Natural killer cell (primary cell): ENCODE measurements at places on chromosomes 2 and 18. TPM values are rescaled to one million over a fixed set of nuclear protein-coding genes. Genes with fewer than 3 reads are reported as not detected.

DNA sequence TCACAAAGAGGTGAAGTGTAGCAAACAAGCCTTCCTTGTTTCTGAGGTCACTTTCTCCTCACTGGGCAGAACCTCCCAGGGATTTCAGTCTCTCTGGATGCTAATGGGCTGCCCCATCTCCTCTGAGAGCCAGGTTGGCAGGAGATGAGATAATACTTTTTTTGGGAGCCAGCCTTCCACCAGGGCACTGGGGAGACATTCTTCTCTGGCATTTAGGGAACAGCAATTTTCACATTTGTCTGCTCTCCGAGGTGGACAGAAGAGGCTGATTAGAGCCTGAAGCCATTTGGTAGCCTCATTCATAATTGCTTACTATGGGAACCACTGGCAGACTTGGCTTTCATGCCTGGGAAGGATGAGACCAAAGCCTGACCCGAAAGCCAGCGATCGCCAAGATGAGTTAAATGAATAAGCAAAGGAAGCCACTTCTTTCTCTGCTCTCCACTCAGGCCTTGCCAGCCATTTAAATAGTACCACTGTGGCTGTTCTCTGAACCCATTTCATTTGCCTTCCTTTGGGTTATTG is 70.1 kb downstream of the NRP2 start:
- no peak overlapping the region for H3K27ac ChIP-seq
- H3K36me3 ChIP-seq, result no peaks in the 10 kb centered on the region
- no peaks in the 10 kb centered on the region for H3K4me1 ChIP-seq
- DNase-seq, result no peak

GRCh38 chr2:26521913-26522180 is 43.9 kb upstream of the OTOF start:
- DNase-seq, result no peak
- no peaks in the 10 kb centered on the region for H3K36me3 ChIP-seq
- H3K27me3 ChIP-seq, result no peaks in the 10 kb centered on the region
- no peak overlapping the region for H3K4me3 ChIP-seq
- H3K27ac ChIP-seq, result no peak overlapping the region

- DNase-seq, result no peak
- H3K27ac ChIP-seq, result no peak overlapping the region
- no peaks in the 10 kb centered on the region for H3K27me3 ChIP-seq
- H3K36me3 ChIP-seq, result no peaks in the 10 kb centered on the region
These were observed 352.5 kb downstream of the ARHGAP15 start for GRCh38 chr2:143481733-143482132.

- no peak overlapping the region for H3K4me3 ChIP-seq
- no peaks in the 10 kb centered on the region for H3K4me1 ChIP-seq
- no peak overlapping the region for H3K27ac ChIP-seq
- H3K36me3 ChIP-seq, result no peaks in the 10 kb centered on the region
These were observed 592.9 kb downstream of the SUCLG1 start for GRCh38 chr2:83866211-83866610.

DNA sequence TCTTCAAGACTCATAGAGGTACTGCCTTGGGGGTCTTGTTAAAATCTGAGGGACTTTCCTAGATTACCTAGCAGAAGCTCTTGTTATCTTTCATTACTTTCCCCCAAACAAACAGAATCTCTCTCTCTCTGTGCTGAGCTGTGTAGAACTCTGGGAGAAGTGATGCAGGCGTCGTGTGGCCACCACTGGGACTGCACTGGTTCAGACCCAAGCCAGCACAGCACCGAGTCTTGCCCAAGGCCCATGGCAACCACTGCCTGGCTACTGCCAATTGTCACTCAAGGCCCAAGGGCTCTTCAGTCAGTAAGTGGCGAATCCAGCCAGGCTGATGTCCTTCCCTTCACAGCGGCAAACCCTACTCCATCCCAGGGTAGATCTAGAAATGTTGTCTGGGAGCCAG is 28.6 kb downstream of the PPP1R1C start:
- no peak overlapping the region for H3K4me3 ChIP-seq
- no peak for DNase-seq
- H3K27me3 ChIP-seq, result no peaks in the 10 kb centered on the region
- no peak overlapping the region for H3K27ac ChIP-seq
- no peaks in the 10 kb centered on the region for H3K4me1 ChIP-seq

DNA sequence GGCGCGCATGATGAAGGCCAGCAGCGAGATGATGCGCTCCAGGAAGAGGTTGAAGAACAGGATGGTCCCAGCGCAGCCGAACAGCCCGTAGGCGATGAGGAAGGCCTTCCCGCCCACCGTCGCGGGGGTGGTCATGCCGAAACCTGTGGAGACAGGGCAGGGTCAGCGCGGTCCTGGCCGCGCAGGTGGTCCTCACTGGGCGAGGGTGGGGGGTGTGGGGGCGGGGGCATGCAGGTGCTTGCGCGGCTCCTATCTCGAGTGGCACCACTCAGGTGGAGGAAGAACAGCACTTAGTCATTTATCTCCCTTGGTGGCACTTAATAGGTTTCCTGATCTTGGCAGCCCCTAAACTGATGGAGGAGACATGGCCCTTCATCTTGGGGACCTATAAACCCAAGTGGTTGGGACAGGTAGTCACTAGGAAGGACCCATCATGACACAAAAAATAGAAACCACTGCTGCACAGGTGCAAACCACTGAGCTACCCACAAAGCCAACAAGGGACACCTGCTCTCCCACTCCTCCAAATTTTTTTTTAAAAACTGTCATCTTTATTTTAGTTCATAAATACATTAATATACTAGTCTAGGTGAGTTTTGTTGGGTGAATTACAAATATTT is 118.8 kb downstream of the MSH2 start:
- H3K4me3 ChIP-seq, result peak overlapping the region; percentile 45
- no peaks in the 10 kb centered on the region for H3K36me3 ChIP-seq
- peak overlapping the region; percentile 63 for H3K27ac ChIP-seq
- H3K27me3 ChIP-seq, result no peaks in the 10 kb centered on the region

GRCh38 chr2:147345246-147345645 is 499.6 kb upstream of the ACVR2A start:
- DNase-seq, result no peak
- no peak overlapping the region for H3K27ac ChIP-seq
- H3K4me1 ChIP-seq, result no peaks in the 10 kb centered on the region
- H3K36me3 ChIP-seq, result no peaks in the 10 kb centered on the region

DNA sequence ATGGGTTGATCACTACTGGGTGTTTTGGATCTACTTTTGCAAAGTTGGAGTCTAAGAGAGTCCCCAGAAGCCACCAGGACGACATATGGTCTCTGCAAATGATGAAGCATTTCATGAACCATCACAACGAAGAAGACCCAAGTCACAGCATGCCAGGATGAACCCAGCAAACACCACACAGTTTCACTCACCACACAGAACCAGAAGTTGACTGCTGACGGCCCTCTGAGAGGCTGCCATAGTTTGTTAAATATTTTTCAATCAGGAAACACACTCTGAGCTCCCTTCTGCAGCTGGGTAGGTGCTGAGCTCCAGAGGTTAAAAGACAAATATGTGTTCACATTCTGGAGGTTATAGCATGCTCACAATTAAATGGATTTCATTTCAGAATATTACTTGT is 271.4 kb downstream of the DCDC2C start:
- H3K27me3 ChIP-seq, result no peaks in the 10 kb centered on the region
- H3K27ac ChIP-seq, result no peak overlapping the region
- H3K4me3 ChIP-seq, result no peak overlapping the region
- no peaks in the 10 kb centered on the region for H3K4me1 ChIP-seq
- no peak for DNase-seq
- H3K36me3 ChIP-seq, result no peaks in the 10 kb centered on the region

DNA sequence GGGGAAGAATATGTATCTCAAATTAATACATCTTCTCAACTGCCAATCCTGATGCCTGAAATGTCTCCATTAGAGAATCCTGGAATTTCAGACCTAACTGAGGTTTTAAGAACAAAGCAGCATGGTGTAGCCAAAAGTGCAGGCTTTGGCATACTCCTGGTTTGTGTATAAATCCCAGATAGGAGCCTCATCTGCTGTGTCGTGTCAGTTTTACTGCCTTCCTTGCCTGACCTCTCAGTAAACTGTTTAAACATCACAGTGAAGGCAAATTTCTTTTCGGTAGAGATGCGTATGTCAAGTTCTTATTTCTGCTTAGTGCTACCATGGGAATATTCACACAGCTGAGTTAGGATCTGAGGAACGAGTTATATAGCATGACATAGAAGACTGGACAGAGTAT is 7.3 kb downstream of the SCG2 start:
- no peaks in the 10 kb centered on the region for H3K27me3 ChIP-seq
- no peak overlapping the region for H3K27ac ChIP-seq
- no peak for DNase-seq

- no peak overlapping the region for H3K4me3 ChIP-seq
- no peak for DNase-seq
- H3K4me1 ChIP-seq, result no peaks in the 10 kb centered on the region
- H3K27me3 ChIP-seq, result no peaks in the 10 kb centered on the region
These were observed 42.5 kb downstream of the MAP4K3 start for GRCh38 chr2:39394516-39394961.

DNA sequence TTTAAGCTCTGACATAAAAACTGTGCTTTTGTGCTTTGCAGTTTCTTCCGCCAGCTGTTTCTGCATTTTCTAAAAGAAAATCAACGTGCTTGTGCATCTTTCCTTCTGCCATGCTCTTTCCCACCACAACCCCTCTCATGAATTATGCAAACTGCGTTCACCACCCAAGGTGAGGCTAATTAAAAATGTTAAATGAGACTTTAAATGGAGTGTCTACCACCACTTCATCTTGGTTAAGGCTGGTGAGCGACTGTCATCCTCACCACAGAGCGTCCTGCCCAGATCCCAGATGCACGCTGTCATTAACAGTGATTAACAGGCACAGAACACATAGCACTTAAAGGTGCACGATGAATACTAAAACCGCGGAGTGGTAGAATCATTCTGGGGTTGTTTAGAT is 250.5 kb upstream of the RAB6C start:
- H3K4me3 ChIP-seq, result no peak overlapping the region
- DNase-seq, result no peak
- H3K27me3 ChIP-seq, result no peaks in the 10 kb centered on the region
- H3K27ac ChIP-seq, result no peak overlapping the region
- H3K36me3 ChIP-seq, result no peaks in the 10 kb centered on the region
- no peaks in the 10 kb centered on the region for H3K4me1 ChIP-seq

- peaks cover 2% of the 10 kb centered on the region for H3K4me1 ChIP-seq
- no peak for DNase-seq
- no peak overlapping the region for H3K27ac ChIP-seq
- no peaks in the 10 kb centered on the region for H3K27me3 ChIP-seq
- no peak overlapping the region for H3K4me3 ChIP-seq
These were observed 58.2 kb downstream of the HS6ST1 start for GRCh38 chr2:128260239-128261138.

DNA sequence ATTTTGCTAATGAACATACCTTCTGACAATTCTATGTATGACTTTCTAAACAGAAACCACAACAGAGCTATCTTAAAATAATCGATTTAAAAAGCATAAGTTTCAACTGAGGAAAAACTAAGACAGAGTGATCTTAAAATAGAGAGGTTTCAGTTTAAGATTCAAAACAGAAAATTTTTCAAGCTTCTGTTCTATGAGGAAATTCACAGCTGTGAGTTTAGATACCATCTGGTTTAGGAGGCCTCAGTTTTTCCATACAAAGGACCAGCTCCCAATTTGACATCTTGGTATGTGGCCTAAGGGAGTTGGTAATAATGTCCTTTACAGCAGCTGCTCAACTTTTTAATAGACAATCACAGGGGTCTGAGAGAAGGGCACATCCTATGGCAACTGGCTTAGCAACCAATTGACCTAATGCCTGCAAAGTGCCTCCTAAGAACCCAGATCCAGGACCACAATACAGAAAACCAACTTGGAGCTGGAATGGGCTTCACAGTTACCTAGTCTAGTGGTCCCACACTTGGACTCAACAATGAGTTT is 39.7 kb downstream of the MDH1 start:
- H3K4me1 ChIP-seq, result no peaks in the 10 kb centered on the region
- H3K36me3 ChIP-seq, result no peaks in the 10 kb centered on the region
- no peaks in the 10 kb centered on the region for H3K27me3 ChIP-seq
- no peak overlapping the region for H3K27ac ChIP-seq
- no peak for DNase-seq
- H3K4me3 ChIP-seq, result no peak overlapping the region

- H3K36me3 ChIP-seq, result no peaks in the 10 kb centered on the region
- H3K27ac ChIP-seq, result no peak overlapping the region
- no peaks in the 10 kb centered on the region for H3K27me3 ChIP-seq
- H3K4me1 ChIP-seq, result no peaks in the 10 kb centered on the region
- DNase-seq, result no peak
- no peak overlapping the region for H3K4me3 ChIP-seq
These were observed 242.4 kb downstream of the ARHGAP15 start for GRCh38 chr2:143371616-143372015.

DNA sequence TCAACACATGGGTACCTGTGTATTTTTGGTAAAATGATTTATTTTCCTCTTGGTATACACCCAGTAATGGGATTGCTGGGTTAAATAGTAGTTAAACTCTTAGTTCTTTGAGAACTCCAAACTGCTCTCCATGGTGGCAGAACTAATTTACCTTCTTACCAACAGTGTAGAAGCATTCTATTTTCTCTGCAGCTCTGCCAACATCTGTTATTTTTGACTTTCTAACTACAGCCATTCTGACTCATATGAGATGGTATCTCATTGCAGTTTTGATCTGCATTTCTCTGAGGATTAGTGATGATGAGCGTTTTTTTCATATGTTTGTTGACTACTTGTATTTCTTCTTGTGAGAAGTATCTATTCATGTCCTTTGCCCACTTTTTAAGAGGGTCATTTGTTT is 180.6 kb downstream of the FSIP2 start:
- no peaks in the 10 kb centered on the region for H3K36me3 ChIP-seq
- no peak for DNase-seq
- no peak overlapping the region for H3K4me3 ChIP-seq

- H3K27me3 ChIP-seq, result no peaks in the 10 kb centered on the region
- no peaks in the 10 kb centered on the region for H3K36me3 ChIP-seq
- H3K27ac ChIP-seq, result no peak overlapping the region
These were observed 48.5 kb downstream of the SOCS6 start for GRCh38 chr18:70337139-70337972.

DNA sequence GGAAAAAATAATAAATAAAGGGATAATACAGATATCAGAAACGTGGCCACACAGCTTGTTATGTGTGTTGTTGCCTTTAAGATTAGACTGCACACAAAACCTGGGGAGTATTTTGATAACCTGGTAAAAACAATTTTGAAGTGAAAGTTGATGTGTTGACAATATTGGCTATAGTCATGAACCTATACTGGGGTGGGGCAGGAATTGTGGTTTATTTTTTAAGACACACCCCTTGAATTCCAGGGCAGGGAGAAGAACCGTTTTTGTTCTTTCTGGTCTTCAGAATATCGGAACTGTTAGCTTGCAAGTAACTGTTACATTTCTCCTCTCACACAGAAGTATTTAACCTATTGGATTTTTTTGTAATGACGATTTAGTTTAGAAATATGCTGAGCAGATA is 80.4 kb downstream of the LIMS1 start:
- no peak overlapping the region for H3K4me3 ChIP-seq
- H3K27me3 ChIP-seq, result no peaks in the 10 kb centered on the region
- no peaks in the 10 kb centered on the region for H3K36me3 ChIP-seq
- H3K27ac ChIP-seq, result no peak overlapping the region
- DNase-seq, result no peak
- H3K4me1 ChIP-seq, result peaks cover 45% of the 10 kb centered on the region

Gene LIMS4
- 0.33 TPM for total RNA-seq

Gene SLC4A5
- 5.3 TPM for total RNA-seq

Gene GAD1
- total RNA-seq, result not detected

Gene DLGAP1
- not detected for total RNA-seq

Gene ADD2
- total RNA-seq, result 0.16 TPM

Gene C1GALT1C1L
- total RNA-seq, result not detected

Gene STK11IP
- total RNA-seq, result 65.2 TPM

Gene RPL31
- total RNA-seq, result 996 TPM

Gene CTAGE1
- not detected for total RNA-seq

Gene SCG2
- total RNA-seq, result 0.13 TPM

Gene CEP192
- total RNA-seq, result 47.9 TPM

Gene HOXD13
- not detected for total RNA-seq

Gene IL1A
- 1.6 TPM for total RNA-seq

Gene PSD4
- total RNA-seq, result 340 TPM

Gene STK36
- 20.0 TPM for total RNA-seq
